Urothelium cell line (cell line): ENCODE measurements at places on chromosomes 6 and 20.

DNA sequence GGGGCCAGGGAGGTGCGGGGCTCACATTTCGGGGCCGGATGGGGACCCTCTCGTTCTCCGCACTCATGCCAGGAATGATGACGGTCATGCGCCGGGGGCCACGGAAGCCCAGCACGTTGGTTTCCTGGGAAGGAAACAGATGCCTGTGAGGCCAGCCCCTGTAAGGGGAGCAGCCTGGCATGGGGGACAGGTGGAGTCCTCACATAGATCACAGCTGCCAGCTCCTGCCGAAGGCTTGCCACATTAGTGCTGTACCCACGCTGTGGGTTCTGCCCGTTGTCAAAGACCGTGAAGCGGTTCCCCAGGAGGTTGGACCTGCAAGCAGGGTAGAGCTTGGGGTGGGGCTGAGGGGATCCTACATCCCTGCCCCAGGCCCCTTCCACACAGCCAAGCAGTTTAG, 6.7 kb upstream of the TEAD3 start:
- no peak for DNase-seq

- no peak for DNase-seq
Measured at GRCh38 chr6:20182926-20183521, 29.2 kb downstream of the MBOAT1 start.

DNA sequence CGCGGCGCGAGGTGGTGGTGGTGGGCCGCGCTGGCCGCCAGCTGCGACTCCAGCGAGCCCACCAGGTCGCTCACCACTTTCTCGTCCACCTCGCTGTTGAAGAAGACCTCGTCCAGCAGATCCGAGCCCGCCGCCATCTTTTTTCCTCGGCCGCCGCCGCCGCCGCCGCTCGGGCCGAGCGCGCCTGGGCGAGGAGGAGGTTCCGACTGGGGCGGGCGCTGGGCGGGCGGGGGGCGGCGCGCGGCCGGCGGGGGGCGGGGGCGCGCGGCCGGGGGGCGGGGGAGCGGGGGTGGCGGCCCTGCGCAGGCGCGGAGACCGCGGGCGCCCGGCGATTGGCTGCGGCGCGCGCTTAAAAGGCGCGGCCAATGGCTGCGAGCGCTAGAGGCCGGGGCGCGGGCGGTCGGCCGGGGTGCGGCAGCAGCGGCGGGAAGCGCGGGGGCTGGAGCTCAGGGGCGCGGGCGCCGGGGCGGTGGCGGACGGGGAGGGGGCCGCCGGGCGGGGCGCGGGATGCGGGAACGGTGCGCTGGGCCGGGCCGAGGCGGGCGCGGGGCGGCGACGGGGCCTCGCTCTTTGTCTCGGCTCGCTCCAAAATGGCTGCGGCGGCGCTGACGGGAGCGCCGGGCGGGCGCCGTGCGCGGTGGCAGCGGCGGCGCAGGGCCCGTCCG, at the start of gene TAF4:
TSS of gene TAF4 (minus strand) at position 208 of the 665 bp plus-strand sequence. CDS start at position 137, 71 bp downstream.
- DNase-seq: peak; percentile 100

DNA sequence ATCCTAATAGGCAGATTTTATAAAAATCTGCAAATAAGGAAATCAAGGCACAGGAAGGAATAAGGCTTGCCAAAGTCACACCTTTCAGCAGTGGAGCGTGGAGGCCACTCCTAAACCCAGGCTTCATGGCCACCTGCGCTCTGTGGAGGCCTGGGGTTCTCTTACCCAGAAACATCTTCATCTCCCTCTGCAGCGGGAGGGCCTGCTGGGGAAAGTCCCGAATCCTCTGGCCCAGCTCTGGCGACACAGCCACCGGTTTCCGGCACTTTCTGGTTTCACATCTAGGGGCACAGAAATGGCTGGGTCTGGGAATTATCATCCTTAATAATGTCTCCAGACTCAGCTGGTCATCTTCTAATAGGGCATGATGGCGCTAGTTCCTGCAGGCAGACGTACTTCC, 4.2 kb downstream of the TRIM10 start:
- no peak for DNase-seq

GRCh38 chr6:77464495-77464867, 1.2 kb upstream of the HTR1B start:
- DNase-seq: no peak

DNA sequence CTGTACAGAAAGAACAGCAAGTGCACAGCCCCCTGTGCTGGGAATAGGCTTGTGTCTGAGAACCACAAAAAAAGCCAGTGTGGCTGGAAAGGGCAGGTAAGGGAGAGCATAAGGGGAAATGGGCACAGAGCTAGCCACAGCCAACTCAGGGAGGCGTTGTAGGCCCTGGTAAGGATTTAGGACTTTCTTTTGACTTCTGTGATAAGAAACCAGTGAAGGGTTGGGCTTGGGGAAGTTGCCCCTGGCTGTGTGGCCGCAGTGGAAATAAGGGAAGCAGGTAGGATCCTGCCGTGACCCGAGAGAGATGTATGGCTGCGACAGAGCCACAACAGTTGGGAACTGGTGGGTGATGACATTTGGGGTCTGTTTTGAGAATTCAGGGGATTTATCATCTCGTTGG, 30.0 kb upstream of the PHACTR2 start:
- no peak for DNase-seq

GRCh38 chr6:54772610-54773009, 74.0 kb upstream of the FAM83B start:
- no peak for DNase-seq

DNA sequence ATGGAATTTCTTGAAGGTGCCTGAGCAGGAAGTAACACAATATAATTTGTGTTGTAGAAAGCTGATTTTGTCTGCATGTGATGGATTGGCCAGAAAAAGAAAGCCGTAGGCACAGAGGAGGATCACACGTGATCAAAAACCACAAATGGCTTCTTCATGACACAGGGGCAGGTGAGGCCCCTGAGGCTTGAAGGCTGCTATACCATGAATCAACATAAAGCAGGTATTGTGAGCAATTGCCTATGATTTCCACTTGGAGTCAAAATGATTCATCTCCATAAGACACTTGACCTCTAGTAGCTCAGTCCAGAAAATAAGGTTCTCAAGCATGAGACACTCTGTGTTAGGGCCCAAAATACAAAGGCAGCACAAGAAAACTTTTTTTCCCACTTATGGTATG, 42.4 kb upstream of the EYA4 start:
- DNase-seq: no peak

DNA sequence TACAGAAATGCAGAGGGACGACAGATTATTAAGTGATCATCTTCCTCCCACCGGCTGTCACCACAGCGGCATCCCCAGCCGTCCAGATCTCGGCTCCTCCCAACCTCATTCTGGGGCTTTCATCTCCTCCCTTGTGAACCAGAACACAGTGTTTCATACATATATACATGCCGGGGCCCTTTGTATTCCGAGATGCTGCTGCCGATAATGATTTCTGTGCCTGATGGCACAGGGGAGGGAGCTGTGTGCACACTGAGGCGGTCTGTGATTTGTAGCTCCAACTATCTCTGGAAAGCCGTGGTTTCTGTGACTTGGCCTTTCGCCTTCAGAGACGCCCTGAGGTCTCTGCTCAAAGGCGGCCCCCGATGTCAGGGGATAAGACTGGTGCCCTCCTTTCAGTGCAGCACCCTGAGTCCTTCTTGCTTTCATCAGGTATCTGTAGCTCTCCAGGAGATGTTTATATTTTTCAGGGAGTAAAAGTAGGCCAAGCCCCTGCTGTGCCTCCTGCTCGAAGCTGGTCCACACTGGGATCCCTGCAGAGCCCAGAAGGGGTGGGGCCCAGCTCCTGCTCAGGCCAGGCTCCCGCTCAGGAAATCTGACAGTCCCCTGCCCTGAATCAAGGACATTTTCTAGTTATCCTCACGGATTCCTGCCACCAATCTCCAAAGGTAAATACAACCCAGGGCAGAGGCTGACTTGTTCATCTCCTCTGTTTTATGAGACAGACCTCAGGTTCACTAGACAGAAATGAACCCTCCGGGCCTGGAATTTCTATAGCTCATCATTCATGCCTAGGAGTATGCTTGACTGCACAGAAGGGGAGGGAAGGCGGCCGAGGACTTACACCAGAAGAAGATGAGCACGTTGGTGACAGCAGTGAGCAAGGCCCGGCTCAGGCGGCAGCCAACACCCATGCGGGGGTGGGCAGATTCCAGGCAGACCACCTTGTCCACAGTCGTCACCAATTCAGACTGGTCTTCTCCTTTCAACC, 11.2 kb downstream of the LEMD2 start:
- no peak for DNase-seq

DNA sequence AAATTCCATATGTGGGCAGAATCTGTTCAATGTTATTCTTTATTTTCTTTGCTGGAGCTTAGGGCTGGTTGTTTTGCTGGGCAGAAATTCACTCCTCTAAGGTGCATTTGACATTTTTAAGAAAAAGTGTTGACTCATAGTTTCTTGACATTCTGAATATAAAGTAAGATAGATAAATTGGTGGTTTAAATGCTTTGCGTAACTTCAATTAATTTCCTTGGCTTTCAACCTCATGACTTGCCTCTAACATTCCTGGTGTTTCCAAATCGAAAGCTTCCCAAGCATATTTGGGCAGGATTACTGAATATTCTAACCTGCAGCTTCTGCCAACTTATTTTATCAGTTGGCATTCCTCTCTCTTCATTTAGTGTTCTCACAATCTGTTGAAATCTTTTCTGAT, 718.7 kb upstream of the ADGRB3 start:
- no peak for DNase-seq

DNA sequence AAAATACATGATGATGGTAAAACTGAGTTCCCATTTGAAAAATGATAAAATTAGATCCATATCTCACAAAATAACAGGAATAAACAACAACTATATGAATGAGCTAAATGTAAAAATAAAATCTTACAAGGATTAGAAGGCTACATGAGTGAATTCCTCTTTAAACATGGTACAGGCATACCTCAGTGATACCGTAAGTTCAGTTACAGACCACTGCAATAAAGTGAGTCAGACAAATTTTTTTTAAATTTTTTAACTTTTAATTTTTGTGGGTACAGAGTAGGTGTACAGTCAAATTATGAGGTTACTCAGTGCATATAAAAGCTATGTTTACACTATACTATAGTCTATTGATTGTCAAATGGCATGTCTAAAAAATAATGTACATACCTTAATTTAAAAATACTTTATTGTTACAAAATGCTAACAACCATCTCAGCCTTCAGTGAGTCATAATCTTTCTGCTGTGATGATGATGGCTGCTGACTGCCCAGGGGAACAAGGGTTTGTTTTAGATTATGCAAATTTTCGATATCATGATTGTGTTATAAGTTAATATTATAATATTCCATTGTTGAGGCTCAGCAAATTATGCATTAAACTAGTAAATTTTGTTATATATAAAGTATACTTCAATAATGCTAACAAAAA, 222.8 kb upstream of the RUNX2 start:
- DNase-seq: peak; percentile 4

DNA sequence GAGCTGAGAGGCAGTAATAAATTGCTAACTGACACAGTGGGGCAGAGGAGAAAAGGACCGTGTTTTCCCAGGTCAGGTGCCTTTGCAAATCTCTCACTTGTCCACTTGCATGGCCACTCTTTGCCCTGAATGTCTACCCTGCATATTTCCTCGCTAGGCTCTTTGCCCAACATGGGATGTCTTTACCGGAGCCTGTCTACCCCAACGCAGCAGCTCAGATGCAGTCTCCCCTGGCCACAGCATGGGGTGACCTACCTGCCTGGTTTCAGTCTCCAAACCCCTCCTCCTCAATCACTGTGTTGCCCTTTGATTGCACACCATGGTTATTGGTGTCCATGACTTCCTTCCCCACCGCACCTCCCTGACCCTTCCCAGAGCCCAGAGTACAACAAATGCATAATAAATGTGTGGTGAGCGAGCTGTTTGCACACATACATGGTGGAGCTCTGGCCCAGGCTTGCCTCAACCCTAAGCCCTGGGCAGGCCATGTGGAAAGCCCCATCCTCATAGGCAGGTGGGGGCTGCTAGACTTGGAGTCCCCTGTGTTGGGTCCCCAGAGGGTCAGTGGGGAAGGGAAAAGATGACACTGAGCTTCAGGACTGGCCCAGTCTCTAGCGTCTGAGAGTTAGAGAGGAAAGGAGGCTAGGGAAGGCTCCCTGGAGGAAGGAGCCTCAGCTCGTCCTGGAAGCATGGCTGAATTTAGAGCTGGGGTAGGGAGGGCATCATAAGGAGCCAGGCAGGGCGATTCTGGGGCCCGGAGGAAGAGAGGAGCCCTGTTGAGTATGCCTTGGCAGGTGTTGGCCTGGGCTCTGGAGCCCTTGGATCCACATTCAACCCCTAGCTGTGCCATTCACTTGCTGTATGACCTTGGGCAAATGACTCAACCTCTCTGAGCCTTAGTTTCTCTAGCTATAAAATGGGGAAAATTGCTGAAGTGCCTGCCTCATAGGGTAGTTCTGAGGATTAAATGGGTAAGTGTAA, 4.4 kb upstream of the BPIFB6 start:
- no peak for DNase-seq

GRCh38 chr6:3771407-3772011, 20.0 kb upstream of the PXDC1 start:
- DNase-seq: no peak

DNA sequence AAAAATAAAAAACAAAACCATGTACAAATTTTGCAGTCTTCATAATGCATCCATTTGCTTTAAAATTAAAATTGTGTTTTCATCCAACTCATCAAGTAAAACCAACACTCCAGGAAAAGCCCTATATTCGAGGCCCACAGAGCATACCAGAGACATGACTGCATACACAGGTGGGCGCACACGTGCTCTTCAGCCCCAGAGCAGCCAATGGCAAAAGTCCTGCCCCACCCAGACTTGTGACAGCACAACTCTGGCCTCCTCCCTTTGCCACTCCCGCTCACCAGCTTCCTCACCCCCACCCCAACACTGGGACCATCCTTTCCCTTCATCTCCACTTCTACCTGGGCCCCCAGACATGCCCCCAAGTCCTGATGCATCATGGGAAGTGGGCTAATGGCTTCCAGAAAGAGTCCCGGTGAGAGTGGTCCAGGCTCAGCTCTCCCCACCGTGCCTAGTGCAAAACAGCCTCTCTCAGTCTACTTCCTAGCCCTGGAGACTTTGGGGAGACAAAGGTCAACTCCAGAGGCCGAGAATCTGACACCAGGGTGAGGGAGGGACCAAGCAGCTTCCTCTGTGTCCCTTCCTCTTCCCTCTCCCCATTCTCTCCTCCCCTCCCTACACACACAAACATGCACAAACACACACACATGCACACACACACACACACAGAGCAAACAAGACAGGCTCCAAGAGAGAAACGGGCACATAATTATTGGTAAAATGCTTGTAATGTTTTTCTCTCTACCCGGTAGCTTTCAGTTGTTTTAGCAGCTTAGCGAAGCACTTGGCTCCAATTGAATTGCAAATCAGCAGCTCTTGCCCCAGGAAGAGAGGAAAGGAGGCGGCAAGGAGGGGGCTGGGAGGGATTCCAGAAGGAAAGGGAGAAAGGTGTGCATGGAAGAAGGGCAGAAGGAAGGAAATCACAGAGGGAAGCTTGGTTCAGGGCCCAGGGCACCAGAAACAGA, 14.3 kb downstream of the GRM4 start:
- no peak for DNase-seq
